ENCODE measurements at places on chromosomes 6 and 20.

- no peak for DNase-seq
- peaks cover 2% of the 10 kb centered on the region for H3K27me3 ChIP-seq
- no peak overlapping the region for H3K4me3 ChIP-seq
- no peaks in the 10 kb centered on the region for H3K36me3 ChIP-seq
Observed at GRCh38 chr6:1423578-1423977, 34.2 kb downstream of the FOXF2 start.

- H3K4me3 ChIP-seq: no peak overlapping the region
- DNase-seq: no peak
- no peaks in the 10 kb centered on the region for H3K36me3 ChIP-seq
- H3K27ac ChIP-seq: no peak overlapping the region
- H3K27me3 ChIP-seq: no peaks in the 10 kb centered on the region
Observed at GRCh38 chr6:163249651-163250101, 164.8 kb upstream of the QKI start.

GRCh38 chr6:49784272-49784671 is 2.8 kb downstream of the PGK2 start:
- no peak for DNase-seq
- no peaks in the 10 kb centered on the region for H3K36me3 ChIP-seq
- no peaks in the 10 kb centered on the region for H3K27me3 ChIP-seq
- no peaks in the 10 kb centered on the region for H3K4me1 ChIP-seq
- no peak overlapping the region for H3K4me3 ChIP-seq
- H3K27ac ChIP-seq: no peak overlapping the region

- no peaks in the 10 kb centered on the region for H3K4me1 ChIP-seq
- H3K27me3 ChIP-seq: no peaks in the 10 kb centered on the region
- DNase-seq: no peak
- no peak overlapping the region for H3K27ac ChIP-seq
- H3K4me3 ChIP-seq: no peak overlapping the region
Observed at GRCh38 chr6:87182321-87182720, 27.0 kb downstream of the ZNF292 start.

- no peaks in the 10 kb centered on the region for H3K4me1 ChIP-seq
- no peak overlapping the region for H3K4me3 ChIP-seq
- H3K27me3 ChIP-seq: no peaks in the 10 kb centered on the region
- no peak overlapping the region for H3K27ac ChIP-seq
Observed at GRCh38 chr6:147195510-147195909, 8.7 kb upstream of the STXBP5 start.

DNA sequence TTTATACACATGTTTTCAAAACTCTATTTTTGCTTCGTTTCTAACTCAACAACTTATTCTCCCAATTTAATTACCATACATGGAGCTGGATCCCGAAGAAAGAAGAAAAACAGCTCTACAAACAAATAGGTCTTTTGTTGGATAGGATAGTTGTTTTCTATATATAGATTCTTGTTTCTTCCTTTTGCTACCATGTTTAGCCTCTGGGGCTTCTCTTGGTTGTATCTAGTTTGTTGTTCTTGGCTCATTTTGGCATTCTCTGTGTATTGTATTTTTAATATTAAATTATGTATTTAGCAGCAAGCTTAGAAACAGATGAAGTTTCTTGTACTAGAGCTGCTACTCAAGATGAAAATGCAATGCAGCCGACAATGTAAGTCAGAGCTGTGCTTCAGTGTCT is 60.9 kb downstream of the PLCB4 start:
- no peak for DNase-seq
- H3K4me1 ChIP-seq: no peaks in the 10 kb centered on the region
- no peaks in the 10 kb centered on the region for H3K27me3 ChIP-seq
- no peaks in the 10 kb centered on the region for H3K36me3 ChIP-seq
- H3K27ac ChIP-seq: no peak overlapping the region
- no peak overlapping the region for H3K4me3 ChIP-seq

DNA sequence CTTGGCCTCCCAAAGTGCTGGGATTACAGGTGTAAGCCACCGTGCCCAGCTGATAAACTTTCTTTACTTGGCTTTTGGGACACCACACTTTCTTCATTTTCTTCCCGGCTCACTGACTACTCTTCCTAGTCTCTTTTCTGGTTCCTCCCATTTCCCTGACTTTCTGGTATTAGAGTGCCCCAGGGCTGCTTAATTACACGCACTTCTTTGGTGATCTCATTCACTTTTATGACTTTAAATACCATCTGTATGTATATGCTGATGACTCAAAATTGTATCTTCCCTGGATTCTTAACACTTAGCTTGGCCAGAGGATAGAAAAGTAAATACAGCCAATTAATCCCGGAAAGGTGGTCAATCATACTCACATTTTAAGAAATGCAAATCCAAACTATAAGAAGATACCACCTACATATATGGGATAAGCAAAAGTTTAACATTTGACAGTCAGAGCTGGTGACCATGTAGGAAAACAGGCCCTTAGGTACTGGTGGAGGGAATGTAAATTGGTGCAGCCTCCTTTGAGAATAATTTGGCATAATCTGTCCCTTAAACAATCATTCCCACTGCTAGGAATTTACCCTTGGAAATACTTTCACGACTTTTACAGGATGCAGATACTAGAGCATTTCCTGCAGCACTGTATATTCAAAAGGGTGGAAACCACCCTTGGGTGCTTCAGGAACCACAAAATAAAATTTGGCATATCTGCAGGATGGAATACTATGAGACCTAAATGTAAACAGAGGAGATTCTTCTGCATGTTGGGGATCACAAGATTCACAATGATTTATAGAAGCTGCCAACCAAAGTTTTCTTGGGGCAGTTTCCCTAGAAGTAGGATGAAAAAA is 9.4 kb upstream of the NANP start:
- DNase-seq: no peak
- no peaks in the 10 kb centered on the region for H3K4me1 ChIP-seq

GRCh38 chr6:35808688-35809087 is 3.5 kb downstream of the LHFPL5 start:
- H3K4me1 ChIP-seq: no peaks in the 10 kb centered on the region
- no peaks in the 10 kb centered on the region for H3K36me3 ChIP-seq
- no peaks in the 10 kb centered on the region for H3K27me3 ChIP-seq
- H3K27ac ChIP-seq: no peak overlapping the region
- no peak for DNase-seq

GRCh38 chr20:19275630-19276071 is 63.2 kb downstream of the SLC24A3 start:
- no peak overlapping the region for H3K4me3 ChIP-seq
- H3K27me3 ChIP-seq: no peaks in the 10 kb centered on the region
- no peaks in the 10 kb centered on the region for H3K36me3 ChIP-seq
- H3K27ac ChIP-seq: peak overlapping the region; percentile 61

DNA sequence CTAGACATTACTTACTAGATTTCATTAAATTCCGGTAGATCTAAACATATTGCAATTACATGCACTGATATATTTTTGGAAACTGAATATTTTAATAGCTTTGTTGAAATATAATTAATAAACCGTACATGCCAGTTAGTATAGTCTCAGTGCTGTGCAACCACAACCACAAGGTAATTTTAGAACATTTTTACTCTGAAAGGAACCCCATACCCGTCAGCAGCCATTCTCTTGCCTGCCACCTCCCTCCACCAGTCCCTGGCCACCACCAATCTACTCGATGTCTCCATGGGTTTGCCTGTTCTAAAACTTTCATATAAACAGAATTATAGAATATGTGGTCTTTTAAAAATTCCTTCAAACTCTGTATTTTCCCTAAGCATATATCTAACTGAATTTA is 293.9 kb downstream of the THBS2 start:
- no peaks in the 10 kb centered on the region for H3K27me3 ChIP-seq
- DNase-seq: no peak
- H3K4me1 ChIP-seq: no peaks in the 10 kb centered on the region
- no peak overlapping the region for H3K27ac ChIP-seq
